Liver (tissue), 10 donors: ENCODE measurements at places on chromosomes 1 and 21.
A peak's percentile ranks its signal among the peaks of the same experiment; 100 is the strongest.

DNA sequence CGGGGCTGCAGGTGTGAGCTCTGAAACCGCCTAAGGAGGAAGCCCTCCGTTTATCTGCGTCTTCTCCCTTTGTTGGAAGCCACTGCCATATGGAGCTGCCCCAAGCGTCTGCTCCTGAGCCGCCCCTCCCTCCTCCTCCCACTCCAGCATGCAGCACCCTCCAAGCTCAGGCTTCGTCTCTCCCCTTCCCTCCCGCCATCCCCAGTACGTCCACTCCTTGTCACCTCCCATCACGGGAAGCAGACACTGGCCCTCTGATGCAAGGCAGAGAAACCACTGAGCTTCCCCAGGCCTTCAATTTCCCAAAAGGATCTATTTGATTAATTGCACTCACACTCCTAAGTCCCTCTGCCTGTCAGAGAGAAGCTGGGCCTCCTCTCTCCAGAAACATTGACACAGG is 52.5 kb downstream of the NFASC start:
- no peak for DNase-seq

GRCh38 chr1:28246427-28246832 is 10.5 kb downstream of the ATP5IF1 start:
- DNase-seq: no peak

- peak; percentile 73 for DNase-seq
Observed at GRCh38 chr1:67732750-67733151, 47.8 kb downstream of the GADD45A start.

GRCh38 chr21:39055167-39055767 is 128.0 kb downstream of the PSMG1 start:
- DNase-seq: no peak

DNA sequence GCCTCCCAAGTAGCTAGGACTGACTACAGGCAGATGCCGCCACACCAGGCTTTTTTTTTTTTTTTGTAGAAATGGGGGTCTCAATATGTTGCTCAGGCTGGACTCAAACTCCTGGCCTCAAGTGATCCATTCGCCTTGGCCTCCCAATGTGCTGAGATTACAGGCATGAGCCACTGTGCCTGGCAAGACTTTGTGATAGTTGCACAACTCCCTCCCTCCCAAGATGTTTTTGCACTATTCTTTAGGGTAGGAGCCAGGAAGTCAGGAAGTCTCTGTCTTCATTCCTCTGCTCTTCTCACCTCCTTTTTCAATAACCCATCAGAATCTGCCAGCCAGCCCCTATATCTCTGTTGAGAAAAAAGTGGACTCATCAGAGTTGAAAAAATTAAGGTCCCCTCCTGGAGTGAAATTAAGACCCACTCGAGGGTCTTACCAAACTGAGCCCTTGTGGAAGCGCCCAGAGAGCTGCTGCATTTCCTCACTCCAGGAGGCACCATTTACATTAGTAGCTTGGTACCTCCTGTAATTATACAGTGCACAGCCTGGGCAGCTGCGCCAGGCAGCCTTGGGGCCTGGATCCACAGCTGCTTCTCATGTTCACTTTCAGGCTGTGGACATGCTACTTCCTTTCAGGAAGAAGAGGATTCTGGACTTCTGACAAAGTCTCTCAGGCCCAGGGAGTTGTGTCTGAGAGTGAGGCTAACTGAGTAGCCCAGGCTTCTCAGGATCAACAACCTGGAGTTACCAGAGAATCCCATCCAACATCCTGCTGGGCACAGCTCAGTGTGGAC is 24.0 kb downstream of the TCEA3 start:
- no peak for DNase-seq

- DNase-seq: no peak
Observed at GRCh38 chr1:2518528-2518927, 7.9 kb downstream of the PANK4 start.

DNA sequence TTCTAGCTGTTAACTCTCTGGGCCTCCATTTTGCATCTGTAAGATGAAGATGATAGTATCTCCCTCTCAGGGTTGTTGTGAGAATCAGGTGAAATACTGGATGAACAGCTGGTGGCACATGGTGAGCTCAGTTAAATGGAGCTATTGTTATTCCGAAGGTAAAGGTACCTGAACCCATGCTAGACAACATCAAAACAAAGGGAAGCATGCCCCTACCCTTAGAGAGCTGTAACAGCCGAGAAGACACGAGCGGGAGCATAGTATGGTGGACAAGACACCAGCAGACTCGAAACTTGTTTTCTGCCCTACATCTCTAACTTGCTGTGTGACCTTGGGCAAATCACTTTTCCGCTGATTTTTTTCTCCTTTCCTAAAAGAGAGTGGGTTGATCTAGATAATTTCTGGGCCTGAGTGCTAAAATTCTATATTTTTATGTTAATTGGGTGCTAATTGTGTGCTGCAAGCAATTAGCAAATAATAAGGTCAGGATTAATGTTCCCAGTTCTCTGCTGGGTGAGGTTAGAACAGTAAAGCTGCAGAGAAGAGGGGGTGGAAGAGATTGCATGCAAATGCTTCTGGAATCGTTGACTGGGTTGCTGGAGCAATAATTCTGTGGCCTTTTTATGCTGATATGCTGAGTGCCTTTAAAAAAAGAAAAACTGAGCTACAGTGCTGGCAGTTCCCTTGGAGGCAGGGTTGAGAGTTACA is 10.8 kb downstream of the TMEM200B start:
- no peak for DNase-seq

- no peak for DNase-seq
Observed at GRCh38 chr1:11913291-11913690, 12.9 kb downstream of the KIAA2013 start.

- DNase-seq: no peak
Observed at GRCh38 chr1:118841521-118841920, 146.6 kb downstream of the TBX15 start.

DNA sequence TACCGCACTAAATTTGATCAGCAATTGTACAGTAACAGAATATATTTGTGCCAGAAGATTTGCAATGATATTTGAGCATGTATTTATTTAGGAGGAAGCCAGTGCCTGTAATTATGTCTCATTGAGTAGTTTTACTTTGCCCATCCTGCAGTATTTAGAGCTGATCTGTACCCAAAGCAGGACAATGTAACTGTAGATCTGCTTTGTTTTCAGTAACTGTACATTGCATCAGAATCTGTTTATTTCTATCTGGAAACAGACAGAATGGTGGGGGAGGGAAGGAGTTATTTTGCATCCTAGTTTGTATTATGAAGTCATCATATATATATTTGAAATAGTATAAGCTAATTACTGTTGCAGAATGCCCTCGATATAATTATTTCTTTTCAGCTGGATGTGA is 36.2 kb upstream of the LRRC8C start:
- no peak for DNase-seq

DNA sequence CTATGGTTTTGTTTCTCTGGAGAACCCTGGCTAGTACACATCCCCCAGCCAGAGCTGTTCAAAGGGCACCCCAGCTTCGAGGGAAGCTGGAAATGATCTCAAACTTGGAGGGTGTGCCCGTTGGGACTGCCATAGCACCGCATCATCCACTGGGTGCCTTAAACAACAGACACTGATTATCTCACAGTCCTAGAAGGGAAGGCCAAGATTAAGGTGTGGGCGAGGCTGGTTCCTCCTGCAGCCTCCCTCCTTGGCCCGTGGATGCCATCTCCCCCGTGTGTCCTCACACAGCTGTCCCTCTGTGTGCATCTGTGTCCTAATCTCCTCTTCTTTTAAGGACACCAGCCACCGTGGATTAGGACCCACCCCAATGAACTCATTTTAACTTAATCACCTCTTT is 4.2 kb upstream of the IBA57 start:
- DNase-seq: no peak

DNA sequence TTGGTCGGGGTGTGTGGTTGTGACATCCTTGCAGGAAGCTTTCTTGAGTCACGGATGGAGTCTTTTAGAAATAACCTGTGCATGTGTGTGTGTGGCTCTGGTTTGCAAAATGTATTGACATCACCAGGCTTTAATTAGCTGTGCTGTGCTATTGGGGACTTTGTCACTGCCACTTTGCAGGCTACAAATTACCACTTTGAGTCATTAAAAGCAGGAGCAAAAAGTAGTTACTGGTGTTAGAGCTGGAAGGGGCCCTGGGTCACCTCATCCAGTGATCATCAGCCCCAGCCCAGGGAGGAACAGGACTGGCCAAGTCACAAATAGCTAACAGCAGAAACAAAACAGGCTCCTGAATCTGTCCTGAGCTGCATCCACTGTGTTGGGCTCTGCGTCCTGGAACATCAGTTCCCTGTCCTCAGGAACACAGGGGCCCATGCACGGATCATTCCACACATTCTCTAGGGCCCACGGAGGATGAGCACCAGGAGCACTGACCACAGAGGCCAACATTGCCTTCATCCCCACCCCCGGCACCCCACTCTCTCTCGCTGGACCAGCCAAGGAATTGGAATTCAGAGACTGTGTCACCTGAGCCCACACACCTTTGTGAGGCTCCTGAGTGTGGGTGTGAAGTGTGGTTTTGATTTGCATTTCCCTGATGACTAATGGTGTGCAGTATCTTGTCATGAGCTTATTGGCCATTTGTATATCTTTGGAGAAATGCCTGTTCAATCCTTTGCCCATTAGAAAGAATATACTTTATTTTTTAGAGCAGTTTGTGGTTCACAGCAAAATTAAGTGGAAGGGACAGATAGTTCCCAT is 280.1 kb upstream of the C1orf174 start:
- DNase-seq: no peak

DNA sequence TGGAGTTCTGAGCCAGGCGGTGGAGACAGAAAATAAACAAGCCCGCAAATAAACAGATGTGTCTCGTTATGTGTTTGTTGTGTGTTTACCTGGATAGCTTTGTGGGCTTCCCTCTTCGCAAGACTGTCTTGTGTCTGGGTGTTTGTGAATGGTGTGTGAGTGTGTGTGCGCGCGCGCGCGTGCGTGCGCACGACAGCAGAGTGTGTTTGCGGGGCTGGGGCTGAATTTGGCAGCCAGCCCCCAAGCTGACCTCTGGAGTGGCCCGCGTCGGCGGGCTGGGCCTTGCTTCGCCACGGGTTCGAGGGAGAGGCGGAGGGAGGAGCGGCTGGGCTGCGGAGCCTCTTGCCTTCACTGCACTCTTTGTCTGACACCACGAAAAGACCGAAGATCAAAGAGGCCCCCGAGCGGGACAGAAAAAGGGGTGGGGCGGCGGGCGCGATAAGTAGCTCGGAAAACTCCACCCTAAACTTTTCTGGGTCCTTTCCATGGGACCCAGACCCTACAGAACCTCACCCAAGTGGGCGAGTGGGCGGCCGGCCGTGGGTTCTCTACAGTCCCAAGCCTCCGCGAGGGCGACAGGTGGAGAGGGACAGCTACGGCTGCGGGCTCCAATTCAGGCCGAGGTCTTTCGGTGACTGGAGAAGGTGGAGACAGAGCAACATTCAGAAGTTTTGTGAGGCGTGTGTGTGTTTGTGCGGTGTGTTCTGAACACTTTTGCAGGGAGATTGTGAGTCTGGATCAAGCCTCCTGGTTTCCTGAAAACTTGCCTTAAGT is 14.5 kb downstream of the PAX7 start:
- DNase-seq: no peak

- DNase-seq: no peak
Observed at GRCh38 chr1:30588311-30589073, 134.9 kb downstream of the MATN1 start.

DNA sequence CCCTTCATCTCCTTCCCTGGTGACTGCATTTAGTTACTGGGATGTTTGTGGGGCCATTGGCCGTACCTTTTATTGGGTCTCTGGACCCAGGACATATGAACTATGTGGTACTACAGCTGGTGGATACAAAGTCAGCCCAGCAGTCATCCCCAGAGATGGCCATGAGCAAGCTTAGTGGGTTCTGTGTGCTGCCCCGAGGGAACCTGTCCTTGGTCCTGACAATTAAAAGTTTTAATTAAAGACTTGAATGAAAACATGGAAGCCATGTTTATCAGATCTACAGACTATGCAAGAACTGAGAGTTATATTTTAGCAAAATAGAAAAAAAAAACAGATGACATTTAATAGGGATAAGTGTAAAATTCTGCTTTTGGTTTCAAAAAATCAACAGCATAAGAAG is 2.8 kb upstream of the NES start:
- DNase-seq: no peak

DNA sequence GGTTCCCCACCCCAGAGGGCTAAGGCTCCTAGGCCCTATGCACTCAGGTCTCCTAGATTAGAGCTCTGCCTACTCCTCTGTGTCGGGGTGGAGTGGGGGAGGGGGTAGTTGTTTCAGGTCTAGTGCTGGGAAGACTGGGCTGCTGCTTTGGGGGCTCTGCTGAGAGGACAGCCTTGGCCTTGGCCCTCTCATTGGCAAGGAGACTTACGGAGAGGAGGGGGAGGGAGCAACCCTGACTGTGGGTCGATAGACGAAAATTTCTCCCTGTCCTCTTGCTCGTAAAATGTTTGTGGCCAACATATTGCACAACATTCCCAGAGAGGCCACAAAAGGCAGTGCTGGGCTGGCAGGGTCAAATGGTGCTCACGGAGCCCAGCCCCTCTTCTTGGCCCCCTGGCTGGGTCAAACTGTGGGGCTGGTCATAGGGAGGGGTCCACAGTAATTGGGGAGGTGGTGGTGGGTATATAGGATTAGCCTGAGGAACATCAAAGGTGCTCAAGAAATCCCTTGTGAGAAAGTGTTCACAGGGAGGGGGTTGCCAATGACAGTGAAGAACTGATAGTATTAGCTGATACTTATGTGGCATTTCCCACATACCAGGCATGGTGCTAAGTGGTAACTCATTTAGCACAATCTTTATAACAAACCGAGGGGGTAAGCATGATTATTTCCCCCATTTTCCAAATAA is 8.5 kb upstream of the DMBX1 start:
- DNase-seq: no peak
